Effector memory CD4-positive, alpha-beta T cell (primary cell): ENCODE measurements at places on chromosomes 6 and 20.

DNA sequence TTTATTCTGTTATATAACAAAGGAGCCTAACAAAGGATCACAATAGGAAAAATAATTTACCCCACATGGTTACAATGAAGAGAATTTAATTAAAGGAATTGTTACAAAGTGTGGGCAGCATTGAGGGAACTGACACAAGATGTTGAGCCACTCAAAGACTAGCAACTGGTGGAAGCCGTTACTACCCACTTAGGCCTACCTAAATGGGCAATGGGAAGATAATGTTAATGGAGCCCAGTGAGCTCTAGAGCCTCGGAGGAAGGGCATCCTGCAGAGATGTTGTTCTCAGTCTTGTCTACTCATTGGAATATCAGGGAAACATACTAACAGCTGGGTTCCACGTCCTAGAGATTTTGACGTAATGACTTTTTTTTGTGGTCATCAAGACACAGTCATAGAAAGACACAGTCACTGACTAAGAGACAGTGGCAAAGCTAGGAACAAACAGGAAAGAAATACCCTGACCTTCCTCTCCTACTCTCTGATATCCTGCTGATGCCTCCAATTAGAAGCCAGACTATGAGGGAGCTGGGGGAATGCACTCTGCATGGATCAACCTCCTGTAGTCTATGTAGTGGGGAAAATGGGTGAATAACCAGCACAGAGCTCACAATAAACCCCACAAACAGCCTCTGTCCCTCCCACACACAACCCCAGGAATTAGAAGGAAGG lies 523.8 kb upstream of the FLRT3 start:
- no peaks in the 10 kb centered on the region for H3K36me3 ChIP-seq
- H3K4me1 ChIP-seq, result no peaks in the 10 kb centered on the region
- H3K4me3 ChIP-seq, result no peak overlapping the region
- no peaks in the 10 kb centered on the region for H3K27me3 ChIP-seq
- no peak overlapping the region for H3K27ac ChIP-seq

DNA sequence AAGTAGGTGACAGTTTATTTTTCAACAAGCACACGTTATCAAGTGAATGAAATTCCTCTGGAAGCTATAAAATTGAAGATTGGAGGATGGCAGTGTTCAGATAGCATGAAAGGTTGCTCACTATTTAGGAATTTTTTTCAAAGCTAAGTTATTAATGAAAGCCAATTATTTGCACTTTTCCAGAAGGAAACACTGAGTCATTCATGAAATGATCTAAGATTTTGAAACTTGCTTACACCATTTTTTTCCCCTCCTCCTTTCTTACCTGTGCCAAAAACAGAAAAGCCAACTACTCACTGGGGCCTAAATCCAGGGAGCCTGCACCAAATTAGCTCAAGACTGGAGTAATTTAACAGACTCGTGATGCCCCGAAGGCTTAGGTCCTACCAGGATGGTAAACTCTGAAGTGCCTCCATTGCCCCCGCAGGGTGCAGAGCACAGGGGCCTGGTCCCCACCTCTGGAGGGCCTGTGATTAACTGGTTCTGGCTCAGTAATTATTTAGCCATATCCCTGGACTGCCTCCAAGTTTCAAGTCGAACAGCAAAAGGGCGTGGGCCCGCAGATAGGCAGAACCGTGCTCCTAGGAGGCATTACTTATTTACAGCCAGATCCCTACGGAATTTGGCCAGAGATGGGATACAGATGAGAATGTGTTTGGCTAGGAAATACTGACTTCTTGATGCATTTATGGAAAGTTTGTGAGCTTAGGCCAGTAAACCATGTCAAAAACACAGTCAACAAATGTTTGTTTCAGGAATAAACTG lies 28.0 kb upstream of the ZNF217 start:
- H3K36me3 ChIP-seq, result no peaks in the 10 kb centered on the region
- peaks cover 28% of the 10 kb centered on the region for H3K4me1 ChIP-seq
- no peaks in the 10 kb centered on the region for H3K27me3 ChIP-seq
- H3K27ac ChIP-seq, result peak overlapping the region; percentile 54

GRCh38 chr20:32528905-32529670 lies 56.0 kb downstream of the NOL4L start:
- peak overlapping the region; percentile 53 for H3K27ac ChIP-seq
- peaks cover 10% of the 10 kb centered on the region for H3K36me3 ChIP-seq
- H3K4me1 ChIP-seq, result peaks cover 60% of the 10 kb centered on the region
- H3K27me3 ChIP-seq, result no peaks in the 10 kb centered on the region
- H3K4me3 ChIP-seq, result no peak overlapping the region

DNA sequence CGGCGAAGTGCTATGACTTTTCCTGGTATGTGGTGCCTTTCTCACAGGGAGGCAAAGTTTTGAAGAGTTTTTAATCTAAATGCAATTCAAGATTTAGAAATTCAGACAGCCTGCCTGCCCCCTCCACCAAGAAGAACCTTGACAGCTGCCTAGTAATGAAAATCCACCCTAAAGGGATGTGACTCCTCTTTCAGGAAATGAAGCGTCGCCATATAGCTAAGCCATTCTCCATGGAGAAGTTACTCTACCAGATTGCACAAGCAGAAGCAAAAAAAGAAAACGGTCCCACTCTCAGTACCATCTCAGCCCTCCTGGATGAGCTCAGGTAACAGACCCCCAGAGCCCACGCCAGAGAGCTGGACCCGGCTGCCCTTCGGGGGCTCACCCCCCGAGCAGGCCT lies 150.1 kb downstream of the DTNBP1 start:
- no peaks in the 10 kb centered on the region for H3K27me3 ChIP-seq
- no peaks in the 10 kb centered on the region for H3K4me1 ChIP-seq
- H3K4me3 ChIP-seq, result no peak overlapping the region

DNA sequence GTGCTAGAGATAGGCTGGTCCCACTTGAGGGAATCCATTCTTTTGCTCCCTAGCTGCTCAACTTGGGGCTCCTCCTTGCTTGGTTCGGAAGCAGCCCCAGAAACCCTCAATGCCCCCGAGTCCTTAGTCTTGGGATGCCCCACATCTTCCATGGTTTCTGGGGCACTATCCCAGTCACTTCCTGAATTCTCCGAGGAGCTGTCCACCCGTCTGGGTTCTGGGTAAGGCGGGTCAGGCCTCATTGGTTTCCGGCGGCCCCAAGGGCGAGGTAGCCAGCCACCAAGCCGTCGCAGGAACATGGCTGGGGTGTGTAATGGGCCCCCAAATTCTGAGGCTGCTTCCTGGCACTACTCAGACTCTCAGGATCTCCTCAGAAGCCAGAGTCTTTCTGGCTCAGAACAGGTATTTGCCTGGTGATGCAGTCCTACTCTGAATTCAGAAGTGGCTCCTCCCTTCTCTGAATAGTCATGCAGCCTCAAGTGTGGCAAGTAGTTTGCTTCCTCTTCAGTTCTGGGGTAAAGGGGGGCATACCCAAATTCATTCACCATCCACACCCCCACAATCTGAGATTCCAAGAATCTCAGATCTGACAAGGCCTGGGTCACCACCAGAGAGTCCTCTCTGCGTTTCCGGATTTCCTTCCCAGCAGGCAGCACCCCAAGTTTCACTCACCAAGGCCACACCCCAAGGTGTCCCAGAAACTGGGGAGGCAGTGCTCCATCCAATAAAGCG lies 763 bp downstream of the C6orf47 start:
- H3K4me3 ChIP-seq, result peak overlapping the region; percentile 82
- H3K27ac ChIP-seq, result peak overlapping the region; percentile 80
- no peaks in the 10 kb centered on the region for H3K27me3 ChIP-seq
- peaks cover 9% of the 10 kb centered on the region for H3K36me3 ChIP-seq
- DNase-seq, result no peak
- H3K4me1 ChIP-seq, result peaks cover 50% of the 10 kb centered on the region

- H3K27me3 ChIP-seq, result no peaks in the 10 kb centered on the region
- H3K4me1 ChIP-seq, result no peaks in the 10 kb centered on the region
- no peak for DNase-seq
- no peaks in the 10 kb centered on the region for H3K36me3 ChIP-seq
Measured at GRCh38 chr6:110731196-110731595, 84.1 kb downstream of the CDK19 start.

- H3K27me3 ChIP-seq, result no peaks in the 10 kb centered on the region
- no peaks in the 10 kb centered on the region for H3K36me3 ChIP-seq
- H3K4me3 ChIP-seq, result peak overlapping the region; percentile 49
- peak overlapping the region; percentile 74 for H3K27ac ChIP-seq
Measured at GRCh38 chr20:63968928-63969760, 586 bp downstream of the ZNF512B start.

- H3K36me3 ChIP-seq, result no peaks in the 10 kb centered on the region
- H3K27ac ChIP-seq, result no peak overlapping the region
- no peaks in the 10 kb centered on the region for H3K4me1 ChIP-seq
- DNase-seq, result no peak
- H3K27me3 ChIP-seq, result no peaks in the 10 kb centered on the region
Measured at GRCh38 chr6:54103497-54103896, 7.7 kb upstream of the MLIP start.

GRCh38 chr6:46565531-46565930 lies 74.3 kb upstream of the RCAN2 start:
- H3K36me3 ChIP-seq, result no peaks in the 10 kb centered on the region
- H3K4me3 ChIP-seq, result no peak overlapping the region
- H3K27me3 ChIP-seq, result no peaks in the 10 kb centered on the region
- H3K4me1 ChIP-seq, result no peaks in the 10 kb centered on the region
- DNase-seq, result no peak

- no peak for DNase-seq
- H3K4me1 ChIP-seq, result no peaks in the 10 kb centered on the region
- H3K27me3 ChIP-seq, result no peaks in the 10 kb centered on the region
- no peak overlapping the region for H3K27ac ChIP-seq
Measured at GRCh38 chr20:20417876-20418676, 50.2 kb downstream of the INSM1 start.

GRCh38 chr6:41594326-41594725 lies 43.9 kb upstream of the MDFI start:
- H3K27me3 ChIP-seq, result no peaks in the 10 kb centered on the region
- no peaks in the 10 kb centered on the region for H3K4me1 ChIP-seq
- H3K27ac ChIP-seq, result no peak overlapping the region
- DNase-seq, result no peak

GRCh38 chr6:38033442-38033982 lies 214.0 kb downstream of the ZFAND3 start:
- H3K27ac ChIP-seq, result no peak overlapping the region
- H3K4me3 ChIP-seq, result no peak overlapping the region
- H3K27me3 ChIP-seq, result no peaks in the 10 kb centered on the region
- H3K36me3 ChIP-seq, result no peaks in the 10 kb centered on the region
- DNase-seq, result no peak

- peaks cover 3% of the 10 kb centered on the region for H3K4me1 ChIP-seq
- H3K36me3 ChIP-seq, result no peaks in the 10 kb centered on the region
- H3K27ac ChIP-seq, result no peak overlapping the region
- no peak overlapping the region for H3K4me3 ChIP-seq
- H3K27me3 ChIP-seq, result peaks cover 4% of the 10 kb centered on the region
Measured at GRCh38 chr6:26592649-26593048, 4.1 kb upstream of the ABT1 start.

- no peaks in the 10 kb centered on the region for H3K27me3 ChIP-seq
- H3K4me3 ChIP-seq, result peak overlapping the region; percentile 98
- peaks cover 13% of the 10 kb centered on the region for H3K4me1 ChIP-seq
- peaks cover 4% of the 10 kb centered on the region for H3K36me3 ChIP-seq
- DNase-seq, result no peak
Measured at GRCh38 chr6:110981202-110981600, 637 bp upstream of the RPF2 start.

DNA sequence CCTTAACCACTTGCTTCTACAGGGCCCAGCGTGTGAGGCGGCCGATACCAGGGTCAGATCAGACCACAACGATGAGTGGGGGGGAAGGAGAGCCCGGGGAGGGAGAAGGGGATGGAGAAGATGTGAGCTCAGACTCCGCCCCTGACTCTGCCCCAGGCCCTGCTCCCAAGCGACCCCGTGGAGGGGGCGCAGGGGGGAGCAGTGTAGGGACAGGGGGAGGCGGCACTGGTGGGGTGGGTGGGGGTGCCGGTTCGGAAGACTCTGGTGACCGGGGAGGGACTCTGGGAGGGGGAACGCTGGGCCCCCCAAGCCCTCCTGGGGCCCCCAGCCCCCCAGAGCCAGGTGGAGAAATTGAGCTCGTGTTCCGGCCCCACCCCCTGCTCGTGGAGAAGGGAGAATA lies 2.8 kb downstream of the RING1 start:
- H3K27me3 ChIP-seq, result peaks cover 14% of the 10 kb centered on the region
- peaks cover 7% of the 10 kb centered on the region for H3K36me3 ChIP-seq
- no peak overlapping the region for H3K4me3 ChIP-seq
- peaks cover 25% of the 10 kb centered on the region for H3K4me1 ChIP-seq
- H3K27ac ChIP-seq, result no peak overlapping the region
- no peak for DNase-seq

GRCh38 chr6:132789396-132789776 lies 9.1 kb downstream of the SLC18B1 start:
- H3K4me1 ChIP-seq, result no peaks in the 10 kb centered on the region
- no peak overlapping the region for H3K4me3 ChIP-seq
- H3K36me3 ChIP-seq, result peaks cover 15% of the 10 kb centered on the region
- no peak for DNase-seq

DNA sequence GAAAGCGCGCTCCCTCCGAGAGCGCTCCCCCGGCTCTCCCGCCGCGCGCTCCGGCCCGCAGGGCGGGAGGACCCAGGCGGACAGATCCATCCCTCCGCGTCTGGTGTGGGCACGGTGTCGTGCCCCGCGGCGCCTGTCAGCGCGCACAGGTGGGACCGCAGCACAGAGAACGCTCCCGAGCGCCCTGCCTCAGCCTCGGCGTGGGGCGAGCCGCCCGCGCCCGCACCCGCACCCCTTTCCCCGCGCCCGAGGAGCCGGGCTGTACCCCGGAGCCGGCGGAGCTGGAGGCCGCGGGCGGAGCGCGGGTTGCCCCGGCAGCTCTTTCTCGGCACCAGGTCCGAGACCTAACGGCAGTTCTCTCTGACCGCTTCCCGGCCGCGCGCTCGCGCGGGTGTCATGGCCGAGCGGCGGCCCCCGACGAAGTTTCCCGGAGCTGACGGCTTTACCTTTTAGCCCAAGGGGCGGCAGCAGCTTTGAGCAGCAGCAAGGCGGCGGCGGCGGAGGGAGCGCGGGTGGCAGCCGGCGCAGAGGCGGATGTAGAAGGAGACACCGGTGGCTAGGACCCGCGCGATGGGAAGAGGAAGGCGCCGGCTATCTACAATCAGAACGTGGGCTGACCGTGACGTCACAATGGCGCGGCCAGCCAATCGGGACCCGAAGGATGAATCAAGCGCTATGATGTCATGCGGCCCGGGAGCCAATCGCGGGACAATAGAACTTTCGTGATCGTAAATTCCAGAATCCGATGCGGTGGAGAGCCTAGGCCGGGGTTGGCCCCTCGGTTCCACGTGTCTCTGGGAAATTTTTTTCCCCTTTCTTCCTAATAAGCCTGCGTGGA lies at the start of gene ELOVL5:
TSS of gene ELOVL5 (minus strand) at position 580 of the 838 bp plus-strand sequence. CDS start 53,251 bp downstream, outside the sequence.
- peak; percentile 98 for DNase-seq
- peak within 1 kb of the TSS; percentile 91 for H3K4me3 ChIP-seq
- peak within 1 kb of the TSS; percentile 94 for H3K27ac ChIP-seq
- no peaks in the 10 kb centered on the region for H3K27me3 ChIP-seq
- peaks cover 17% of the 10 kb centered on the region for H3K4me1 ChIP-seq

DNA sequence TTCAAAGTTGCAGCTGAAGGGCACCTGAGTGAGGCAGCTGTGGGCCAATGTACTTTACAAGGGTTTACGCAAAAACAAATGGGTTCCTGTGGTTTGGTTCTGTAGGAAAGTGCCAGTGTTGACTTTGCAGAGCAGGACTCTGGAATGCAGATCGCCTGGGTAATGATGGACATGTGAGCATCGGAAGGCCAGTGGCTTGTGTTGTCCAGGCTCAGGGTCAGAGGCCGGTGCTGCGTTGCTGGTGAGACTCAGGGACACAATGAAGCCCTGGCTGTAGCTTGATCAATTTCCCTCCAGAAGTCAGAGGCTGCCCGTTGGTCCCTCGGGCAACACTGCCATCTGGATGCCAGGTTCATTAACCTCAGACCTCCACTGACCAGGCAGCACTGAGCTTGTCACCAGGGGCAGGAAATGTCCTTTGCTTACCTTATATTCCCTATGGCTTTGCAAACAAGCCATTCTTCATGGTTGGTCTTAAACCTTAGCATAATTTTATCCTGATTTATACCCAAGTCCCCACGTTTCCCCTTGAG lies 753.4 kb downstream of the QKI start:
- no peak overlapping the region for H3K4me3 ChIP-seq
- H3K4me1 ChIP-seq, result no peaks in the 10 kb centered on the region
- H3K27ac ChIP-seq, result no peak overlapping the region
- no peak for DNase-seq
- H3K27me3 ChIP-seq, result no peaks in the 10 kb centered on the region
